ENCODE measurements at places on chromosomes 4 and X.

GRCh38 chr4:75924309-75924827 is 16.4 kb downstream of the NAAA start:
- DNase-seq: no peak

GRCh38 chr4:76830964-76831703 is 66.8 kb downstream of the SOWAHB start:
- DNase-seq: no peak

GRCh38 chr4:118823471-118823870 is 12.5 kb downstream of the SEC24D start:
- no peak for DNase-seq

GRCh38 chrX:153631907-153632594 is 15.0 kb upstream of the DUSP9 start:
- no peak for DNase-seq

DNA sequence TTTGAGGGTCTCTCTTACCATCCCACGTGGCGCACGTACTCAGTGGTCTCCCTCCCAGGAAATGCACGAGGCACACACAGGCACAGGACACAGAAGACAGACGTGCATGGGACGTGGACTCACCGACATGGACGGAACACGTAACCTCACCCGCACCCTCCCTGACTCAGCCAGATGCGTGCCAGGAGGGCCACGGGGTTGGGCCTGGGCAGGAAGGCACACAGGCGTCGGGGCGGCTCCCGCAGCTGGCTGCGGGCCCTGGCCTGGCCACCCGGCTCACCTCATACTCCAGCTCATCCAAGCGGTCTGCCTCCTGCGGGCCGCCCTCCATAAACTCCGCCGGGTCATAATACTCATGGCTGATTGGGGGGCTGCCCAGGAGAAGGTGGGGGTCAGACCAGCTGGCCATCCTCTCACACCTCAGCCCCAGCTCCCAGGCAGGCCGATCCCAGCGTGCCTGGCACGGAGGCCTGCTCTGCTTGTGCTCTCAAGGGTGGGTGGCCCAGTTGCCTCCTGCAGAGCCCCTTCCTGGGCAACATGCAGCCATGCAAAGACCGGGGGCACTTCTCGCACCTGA is 12.6 kb downstream of the SSR4 start:
- no peak for DNase-seq

- no peak for DNase-seq
Measured at GRCh38 chr4:1406394-1406980, at the start of gene NKX1-1. TSS of gene NKX1-1 (minus strand) at chr4:1406442. CDS start at chr4:1406442, 0 bp downstream.

- no peak for DNase-seq
Measured at GRCh38 chrX:68254738-68255645, 178.3 kb downstream of the OPHN1 start.

DNA sequence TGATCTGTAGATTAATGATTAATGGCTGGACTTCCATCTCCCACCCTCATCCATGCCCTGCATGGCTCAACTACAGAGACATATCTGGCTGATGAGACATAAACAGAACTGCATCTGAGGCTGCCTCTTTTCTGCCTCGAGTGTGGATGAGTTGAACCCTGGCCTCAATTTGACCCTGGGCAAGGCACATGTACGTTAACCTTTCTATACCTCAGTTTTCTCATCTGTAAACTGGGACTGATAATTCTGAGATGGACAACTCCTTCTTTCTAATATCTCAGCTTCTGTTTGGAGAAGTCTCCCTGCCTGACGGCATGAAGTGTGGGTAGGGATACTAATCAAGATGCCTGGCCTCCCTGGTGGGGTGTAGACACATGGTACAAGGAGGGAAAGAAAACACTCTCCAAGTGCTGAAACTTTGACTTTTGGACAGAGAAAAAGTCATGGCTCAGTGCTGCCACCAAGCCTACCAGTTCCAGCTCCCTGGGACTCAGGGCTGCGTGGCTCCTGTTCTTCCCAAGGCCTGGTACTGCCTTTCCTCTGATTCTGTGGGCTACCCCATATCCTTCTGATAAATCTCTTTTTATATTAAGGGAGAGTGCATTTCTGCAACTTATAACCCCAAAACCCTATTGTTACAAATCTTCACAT is 64.4 kb downstream of the HAUS3 start:
- DNase-seq: no peak
